ENCODE measurements at places on chromosomes 13 and 19.
A peak's percentile ranks its signal among the peaks of the same experiment; 100 is the strongest.

- peak; percentile 44 for DNase-seq
Observed at GRCh38 chr19:51166846-51167490, 24.9 kb downstream of the SIGLEC7 start.

- DNase-seq, result no peak
Observed at GRCh38 chr19:45245334-45245787, at the start of gene EXOC3L2. Gene EXOC3L2, minus strand, starts transcription at chr19:45245407. Its CDS starts 6,362 bp downstream, at chr19:45239045.

DNA sequence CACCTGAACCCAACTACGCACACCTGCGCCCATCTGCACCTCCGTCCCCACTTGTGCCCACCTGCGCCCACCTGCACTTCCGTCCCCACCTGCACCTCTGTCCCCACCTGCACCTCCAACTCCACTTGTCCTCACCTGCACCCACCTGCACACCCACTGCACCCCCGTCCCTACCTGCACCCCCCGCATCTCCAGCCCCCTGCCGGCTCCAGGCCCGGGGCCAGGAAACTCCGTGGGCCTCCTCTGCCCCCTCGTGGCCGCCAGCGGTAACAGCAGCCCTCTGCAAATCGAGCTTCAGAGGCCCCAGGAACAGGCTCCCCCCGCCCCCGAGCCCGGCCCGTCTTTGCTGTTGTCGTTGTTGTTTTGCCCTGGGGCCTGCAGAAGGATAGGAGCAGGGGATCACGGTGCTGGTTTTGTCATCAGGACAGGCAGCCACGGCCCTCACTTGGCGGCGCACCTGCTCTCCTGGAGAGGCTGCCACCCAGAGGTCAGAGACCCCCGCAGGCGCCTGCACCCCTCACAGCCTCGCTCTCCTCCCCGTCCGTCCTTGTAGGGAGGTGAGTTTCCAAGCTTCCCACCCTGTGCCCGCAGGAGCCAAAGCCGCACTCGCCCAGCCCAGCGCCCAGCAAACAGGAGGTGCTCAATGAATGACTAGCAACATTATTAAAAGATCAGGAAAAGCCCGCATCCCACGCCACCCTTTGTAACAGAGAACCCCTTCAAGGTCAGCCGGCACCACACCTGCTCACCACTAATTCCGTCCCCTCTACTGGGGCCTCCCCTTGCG lies 65.4 kb downstream of the GNG7 start:
- peak; percentile 81 for DNase-seq

DNA sequence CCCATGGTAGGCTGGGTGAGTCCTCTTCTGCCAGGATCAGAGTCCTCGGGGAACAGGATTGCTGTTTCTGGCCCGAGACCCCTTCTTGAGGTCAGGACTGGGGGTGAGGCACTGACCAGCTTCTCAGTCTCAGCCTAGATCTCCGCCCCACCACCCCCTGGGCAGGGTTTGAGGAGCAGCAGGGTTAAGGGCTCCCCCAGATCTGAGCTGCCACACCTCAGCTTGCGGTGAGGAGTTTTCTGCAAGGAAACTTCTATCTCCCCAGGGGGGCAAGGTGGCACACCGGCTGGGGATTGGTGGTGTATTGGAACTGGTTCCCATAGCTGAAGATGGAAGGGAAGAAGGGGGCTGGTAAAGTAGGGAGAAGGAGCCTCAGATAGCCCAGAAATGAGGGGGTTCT lies 19.5 kb downstream of the CHST8 start:
- DNase-seq, result no peak

DNA sequence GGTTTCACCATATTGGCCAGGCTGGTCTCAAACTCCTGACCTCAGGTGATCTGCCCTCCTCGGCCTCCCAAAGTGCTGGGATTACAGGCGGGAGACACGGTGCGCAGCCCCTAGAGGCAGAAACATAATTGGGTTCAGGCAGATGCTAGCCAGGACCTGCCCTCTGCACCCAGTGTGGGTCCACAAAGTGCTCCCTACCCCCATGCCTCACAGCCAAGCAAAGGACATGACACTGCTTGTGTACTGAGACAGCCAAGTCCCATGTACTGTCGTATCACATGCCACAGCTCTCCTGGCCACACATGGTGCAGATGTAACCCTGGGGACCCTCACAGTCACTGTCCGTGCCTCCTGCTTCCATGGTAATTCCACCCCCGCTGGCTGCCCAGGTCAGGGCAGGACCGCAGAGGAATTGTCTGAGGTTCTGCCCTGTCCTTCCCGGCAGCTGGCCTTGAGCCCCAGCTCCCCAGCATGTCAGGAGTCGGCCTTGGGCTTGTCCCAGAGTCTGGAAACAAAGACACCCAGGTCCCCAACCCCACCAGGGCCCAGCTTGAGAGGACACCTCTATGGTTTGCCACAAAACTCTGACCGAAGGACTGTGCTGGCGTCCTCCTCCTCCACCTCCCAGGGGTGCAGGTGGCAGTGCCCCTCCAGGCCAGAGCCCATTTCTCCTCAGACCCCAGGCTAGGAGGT lies 7.6 kb downstream of the PRR36 start:
- DNase-seq, result no peak

DNA sequence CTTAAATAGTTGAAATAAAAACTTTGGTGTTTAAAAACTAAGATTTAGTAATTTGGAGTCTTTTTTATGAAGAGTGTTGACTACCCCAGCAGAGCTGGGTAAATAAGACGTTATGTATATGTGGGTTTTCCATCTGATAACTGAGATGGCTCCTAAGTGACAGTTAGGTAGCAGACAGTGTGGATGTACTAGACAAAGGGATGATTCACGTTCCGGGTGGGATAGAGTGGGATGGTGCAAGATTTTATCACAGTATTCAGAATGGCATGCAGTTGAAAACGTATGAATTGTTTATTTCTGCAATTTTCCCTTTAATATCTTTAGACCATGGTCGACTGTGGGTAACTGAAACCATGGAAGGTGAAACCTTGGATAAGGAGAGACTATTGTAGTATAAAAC lies 50.4 kb downstream of the NAA16 start:
- no peak for DNase-seq

DNA sequence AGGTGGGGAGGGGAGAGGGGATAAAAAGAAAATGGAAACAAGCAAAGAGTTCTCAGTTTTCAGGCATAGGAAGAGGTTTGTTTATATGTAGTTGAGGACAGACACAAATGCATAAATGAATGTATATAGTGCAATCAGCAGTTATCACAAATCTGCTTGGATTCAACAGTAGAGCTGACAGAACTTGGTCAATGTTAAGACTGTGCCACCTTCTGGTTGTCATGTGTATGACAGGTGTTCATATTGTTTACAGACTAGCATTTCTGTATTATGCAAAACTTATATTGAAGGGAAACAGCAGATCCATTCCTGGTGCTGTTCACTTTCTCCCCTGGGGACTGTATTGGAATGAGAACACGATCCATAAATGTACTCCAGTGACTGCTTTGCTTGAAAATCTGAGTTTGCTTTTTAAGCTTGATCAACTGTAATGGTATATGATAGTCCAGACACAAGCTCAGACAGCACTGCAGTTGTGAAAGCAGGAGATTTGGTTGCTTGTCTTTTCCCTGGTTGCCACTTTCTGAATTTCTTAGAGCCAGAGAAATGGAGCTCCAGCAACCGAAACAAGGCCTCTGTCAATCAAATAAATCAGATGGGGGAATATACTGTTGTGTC lies 319.5 kb upstream of the OBI1 start:
- DNase-seq, result peak; percentile 53

- no peak for DNase-seq
Observed at GRCh38 chr19:30898353-30899103, 450.7 kb downstream of the TSHZ3 start.

DNA sequence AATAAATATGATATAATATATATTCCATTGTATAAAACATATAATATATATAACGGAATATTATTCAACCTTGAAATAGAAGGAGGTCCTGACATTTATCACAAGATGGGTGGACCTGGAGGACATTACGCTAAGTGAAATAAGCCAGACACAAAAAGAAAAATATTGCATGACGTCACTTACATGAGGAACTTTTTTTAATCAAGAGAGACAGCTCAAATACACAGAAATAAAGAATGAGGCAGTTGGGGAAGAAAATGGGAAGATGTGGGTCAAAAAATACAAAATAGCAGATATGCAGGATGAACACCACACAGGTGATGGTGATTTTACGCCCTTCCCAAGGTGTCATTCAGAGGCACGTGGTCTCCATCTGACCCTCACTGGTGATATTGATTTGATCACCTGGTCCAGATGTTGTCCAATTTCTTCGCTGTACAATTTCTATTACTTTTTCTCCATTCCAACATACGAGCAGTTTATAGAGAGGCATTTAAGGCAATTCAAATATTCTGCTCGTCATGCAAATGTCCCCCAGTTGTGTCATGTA lies 513 bp upstream of the ZNF317 start:
- DNase-seq, result no peak

DNA sequence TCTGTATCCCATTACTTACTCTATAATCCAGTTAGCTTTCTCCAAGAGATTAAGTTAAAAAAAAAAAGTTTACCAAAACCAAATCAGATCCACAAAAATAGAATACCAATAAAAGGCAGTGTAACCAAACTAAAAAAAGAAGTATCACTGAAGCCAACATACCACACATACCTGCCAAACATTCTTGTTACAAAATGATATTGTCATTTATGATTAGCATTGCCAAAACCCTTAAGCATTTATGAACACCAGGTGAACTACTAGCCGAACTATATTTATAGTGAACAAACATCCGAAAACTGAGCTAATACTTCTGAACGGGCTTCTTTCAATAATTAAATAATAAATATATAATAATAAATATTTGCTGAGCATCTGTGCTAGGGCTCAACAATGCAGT lies 59.1 kb upstream of the EEF1AKMT1 start:
- no peak for DNase-seq

- no peak for DNase-seq
Observed at GRCh38 chr19:7986321-7987113, 18.9 kb downstream of the ELAVL1 start.

DNA sequence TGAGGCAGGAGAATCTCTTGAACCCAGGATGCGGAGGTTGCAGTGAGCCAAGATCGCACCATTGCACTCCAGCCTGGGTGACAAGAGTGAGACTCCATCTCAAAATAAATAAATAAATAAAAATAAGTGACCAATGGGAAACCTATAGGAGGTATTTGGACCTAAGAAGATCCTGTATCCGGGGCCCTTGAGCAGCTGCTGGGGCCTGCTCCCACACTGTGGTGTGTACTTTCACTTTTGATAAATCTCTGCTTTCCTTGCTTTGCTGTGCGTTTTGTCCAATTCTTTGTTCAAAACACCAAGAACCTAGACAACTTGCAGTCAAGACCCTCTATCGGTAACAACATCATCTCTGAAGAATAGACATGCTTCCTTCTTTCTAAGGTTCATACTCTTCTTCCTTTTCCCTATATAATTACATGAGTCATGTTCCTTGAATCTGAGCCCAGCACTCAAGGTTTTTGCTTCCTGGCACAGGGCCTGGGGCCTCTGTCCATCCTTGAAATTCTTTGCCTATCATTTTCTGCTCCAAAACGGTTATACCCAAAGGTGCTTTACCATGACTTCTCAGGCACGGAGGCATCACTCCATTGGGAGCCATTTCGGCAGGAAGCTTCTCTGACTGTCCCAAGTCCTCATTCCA lies 14.2 kb upstream of the PNMA8C start:
- no peak for DNase-seq

DNA sequence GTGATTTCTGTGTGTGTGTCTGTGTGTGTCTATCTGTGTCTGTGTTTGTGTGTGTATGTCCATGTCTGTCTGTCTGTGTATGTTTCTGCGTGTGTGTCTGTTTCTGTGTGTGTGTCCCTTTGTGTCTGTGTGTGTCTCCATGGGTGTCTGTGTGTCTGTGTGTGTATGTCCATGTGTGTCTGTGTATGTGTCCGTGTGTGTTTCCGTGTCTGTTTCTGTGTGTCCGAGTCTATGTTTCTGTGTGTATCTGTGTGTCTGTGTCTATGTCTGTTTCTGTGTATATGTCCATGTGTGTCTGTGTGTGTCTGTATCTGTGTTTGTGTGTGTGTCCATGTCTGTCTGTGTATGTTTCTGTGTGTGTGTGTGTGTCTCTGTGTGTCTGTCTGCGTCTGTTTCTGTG lies 276.3 kb upstream of the SOX1 start:
- no peak for DNase-seq

GRCh38 chr13:30712536-30713532 lies 22.5 kb upstream of the ALOX5AP start:
- peak; percentile 25 for DNase-seq

- no peak for DNase-seq
Observed at GRCh38 chr13:50348371-50348770, 333.1 kb downstream of the KCNRG start.

- DNase-seq, result no peak
Observed at GRCh38 chr13:33691980-33692379, 126.0 kb upstream of the RFC3 start.

GRCh38 chr19:47176071-47176626 lies 45.5 kb downstream of the SAE1 start:
- no peak for DNase-seq

DNA sequence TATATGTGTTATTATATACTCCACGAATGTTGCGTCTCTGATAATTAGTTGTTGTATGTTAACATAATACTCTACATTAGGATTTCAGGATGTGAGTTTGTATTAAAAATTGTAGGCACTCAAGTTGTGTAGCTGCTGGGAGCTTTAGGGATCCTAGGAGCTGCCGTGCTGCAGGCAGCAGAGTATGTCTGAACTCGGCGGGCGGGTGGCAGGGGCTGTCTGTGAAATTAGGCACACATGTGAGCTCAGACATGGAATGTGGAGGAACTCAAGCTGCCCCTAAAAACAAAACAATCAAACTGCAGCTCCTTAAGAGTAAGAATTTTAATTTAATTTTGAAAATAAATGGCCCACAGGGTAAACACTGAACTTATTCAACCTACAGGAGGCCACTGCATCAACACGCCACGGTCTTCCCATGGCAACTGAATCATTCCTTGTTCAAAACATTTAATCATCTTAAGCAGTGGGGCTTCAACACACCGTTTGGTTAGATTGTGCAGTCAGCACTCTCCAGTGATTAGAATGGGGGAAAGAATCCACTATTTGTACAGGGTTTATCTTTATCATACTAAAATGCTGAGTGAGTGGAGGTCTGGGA lies 22.7 kb downstream of the SERTM1 start:
- DNase-seq, result no peak

GRCh38 chr13:70385852-70386251 lies 277.6 kb upstream of the KLHL1 start:
- DNase-seq, result no peak

DNA sequence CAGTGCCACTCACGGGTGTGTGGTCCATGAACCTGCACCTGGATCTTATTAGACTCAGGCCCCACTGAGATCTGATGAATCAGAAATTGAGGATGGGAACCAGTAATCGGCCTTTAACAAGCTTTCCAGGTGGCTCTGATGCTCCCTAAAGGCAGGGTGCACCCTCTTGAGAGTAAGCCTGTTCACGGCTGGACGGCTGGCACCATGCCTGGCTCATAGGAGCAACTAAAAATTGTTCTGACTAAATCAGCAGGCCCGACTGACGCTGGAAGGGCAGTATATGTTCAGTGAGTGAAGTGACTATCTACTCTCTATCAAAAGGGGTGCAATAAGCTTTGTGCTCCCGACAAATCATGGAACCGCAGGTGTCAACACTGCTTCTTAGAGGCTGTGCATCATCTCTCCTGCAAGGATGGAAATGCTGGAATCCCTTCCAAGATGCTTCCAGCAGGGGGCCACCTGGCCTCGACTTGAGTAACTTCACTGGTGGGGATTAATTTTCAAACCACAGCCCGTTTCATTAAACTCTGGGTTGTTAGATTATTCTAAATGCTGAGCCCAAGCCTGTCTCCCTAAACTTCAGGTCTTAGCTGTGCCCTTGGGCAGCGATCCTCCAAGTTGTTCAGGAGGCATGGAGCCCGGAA lies 28.4 kb downstream of the TMTC4 start:
- DNase-seq, result peak; percentile 10

GRCh38 chr19:49440439-49441209 lies 703 bp downstream of the SLC17A7 start:
- DNase-seq, result no peak

GRCh38 chr13:76386321-76386720 lies 499.9 kb downstream of the KCTD12 start:
- no peak for DNase-seq

Data from CD4-positive, alpha-beta T cell treated with Interleukin-10 for 1 hour (primary cell).